ENCODE measurements at places on chromosomes 7 and 10.

DNA sequence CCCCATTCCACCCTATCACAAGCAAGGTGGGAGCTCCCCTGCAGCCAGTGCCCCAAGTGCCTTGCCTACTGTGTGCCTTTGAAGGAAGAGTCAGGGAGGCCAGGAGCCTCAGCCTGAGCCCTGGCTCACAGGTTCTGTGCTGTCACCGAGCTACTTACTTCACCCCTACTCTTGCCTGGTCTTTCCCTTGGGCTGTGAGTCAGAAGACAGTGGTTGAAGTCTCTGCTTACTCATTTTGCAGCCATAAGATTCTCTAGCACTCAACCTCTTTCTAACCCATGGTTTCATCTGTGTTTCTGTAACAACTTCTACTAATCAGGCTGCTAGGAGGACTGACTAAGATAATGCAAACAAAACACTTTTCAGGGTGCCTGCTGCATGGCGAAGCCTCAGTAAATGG, 114.5 kb downstream of the PLCE1 start:
- no peak for DNase-seq

GRCh38 chr10:15370212-15370855, 755 bp downstream of the FAM171A1 start:
- DNase-seq, result no peak

GRCh38 chr7:151008511-151009323, 15.6 kb downstream of the ATG9B start:
- no peak for DNase-seq

GRCh38 chr7:525740-526139, 6.1 kb upstream of the PDGFA start:
- no peak for DNase-seq

GRCh38 chr7:129875160-129875559, 77.6 kb downstream of the UBE2H start:
- DNase-seq, result no peak

DNA sequence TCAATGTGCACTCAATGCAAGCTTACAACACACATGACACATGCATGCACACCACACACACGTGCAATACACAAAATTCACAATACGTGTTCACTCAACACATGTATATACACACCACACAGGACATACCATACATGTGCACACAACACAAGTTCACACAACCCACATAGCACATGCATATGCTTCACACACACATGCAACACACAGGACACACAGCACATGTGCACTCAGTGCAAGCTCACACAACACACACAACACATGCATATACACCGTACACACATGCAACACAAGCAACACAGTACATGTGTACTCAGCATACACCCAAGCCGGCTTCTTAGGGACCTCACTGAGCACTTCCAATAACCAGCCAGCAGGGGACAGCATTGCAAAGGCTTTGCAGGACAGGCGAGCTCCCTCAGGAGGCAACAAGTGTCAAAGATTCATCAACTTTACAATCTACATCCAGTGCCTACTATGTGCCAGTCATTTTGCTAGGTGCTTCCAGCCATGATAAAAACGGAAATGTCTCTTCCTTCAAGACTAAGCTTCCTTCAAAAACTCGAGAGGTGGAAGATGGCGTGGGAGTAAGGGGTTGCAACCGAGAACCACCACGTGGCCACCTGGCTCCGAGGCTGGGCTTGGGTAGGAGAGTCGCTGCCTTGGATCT, 61.1 kb downstream of the JCAD start:
- no peak for DNase-seq
